ENCODE measurements at places on chromosomes 2 and 18.

DNA sequence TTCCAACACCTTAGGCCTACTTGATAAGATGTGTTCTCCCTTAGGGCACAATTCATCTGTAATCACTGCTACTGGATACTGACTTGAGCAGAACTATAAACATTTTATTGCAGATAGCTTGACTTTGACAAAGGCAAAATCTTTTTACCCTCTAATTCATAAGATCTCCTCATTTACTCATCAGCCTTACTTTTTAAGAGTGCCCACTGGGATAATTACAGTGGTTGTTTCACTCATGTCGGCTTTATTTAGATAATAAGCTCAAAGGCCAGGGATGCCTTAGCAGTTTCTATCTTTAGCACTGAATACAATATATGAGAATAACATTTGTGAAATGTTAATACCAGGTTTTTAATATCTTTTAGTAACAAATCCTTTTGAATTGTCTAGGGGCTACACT lies 144.0 kb downstream of the DLGAP1 start:
- DNase-seq: no peak

DNA sequence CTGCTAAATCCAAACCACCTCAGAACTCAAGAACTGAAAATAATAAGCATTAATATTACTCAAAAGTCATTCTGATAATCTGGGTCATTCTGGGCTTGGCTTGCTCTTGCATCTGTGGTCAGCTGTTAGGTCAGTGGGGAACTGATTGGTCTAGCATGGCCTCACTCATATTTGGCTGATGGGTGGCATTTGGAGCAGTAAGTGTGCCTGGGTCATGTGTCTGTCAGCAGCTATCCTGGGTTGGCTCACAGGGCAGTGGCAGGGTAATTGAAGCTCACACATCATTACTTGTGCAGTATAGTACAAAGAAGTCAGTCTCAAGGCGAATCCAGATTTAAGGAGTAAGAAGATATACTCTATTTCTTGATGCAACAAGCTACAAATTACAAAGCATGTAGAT lies 9.6 kb downstream of the RPL37A start:
- DNase-seq: no peak

DNA sequence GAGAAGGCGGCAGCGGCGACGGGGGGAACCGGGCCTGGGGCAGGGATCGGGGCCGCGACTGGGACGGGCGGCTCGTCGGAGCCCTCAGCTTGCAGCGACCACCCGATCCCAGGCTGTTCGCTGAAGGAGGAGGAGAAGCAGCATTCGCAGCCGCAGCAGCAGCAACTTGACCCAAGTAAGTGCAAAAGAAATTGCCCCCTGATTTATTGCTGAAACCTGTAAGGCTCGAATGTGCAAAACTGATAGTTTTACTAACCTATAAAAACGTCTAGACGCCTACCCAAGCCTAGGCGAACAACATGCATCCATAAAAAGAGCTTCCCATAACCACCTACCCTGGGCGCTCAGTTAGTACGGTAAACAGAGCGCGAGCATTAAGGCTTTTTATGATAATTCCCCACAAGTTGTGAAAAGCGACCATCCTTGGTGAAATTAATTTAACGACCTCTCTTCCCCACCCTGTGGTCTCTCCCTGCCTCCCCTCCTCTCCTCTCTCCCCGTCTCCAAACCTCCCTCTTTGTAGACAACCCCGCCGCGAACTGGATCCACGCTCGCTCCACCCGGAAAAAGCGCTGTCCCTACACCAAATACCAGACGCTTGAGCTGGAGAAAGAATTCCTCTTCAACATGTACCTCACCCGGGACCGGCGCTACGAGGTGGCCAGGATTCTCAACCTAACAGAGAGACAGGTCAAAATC lies 1.0 kb downstream of the HOXD9 start:
- DNase-seq: no peak

GRCh38 chr2:42830922-42831574 lies 38.7 kb upstream of the HAAO start:
- no peak for DNase-seq

DNA sequence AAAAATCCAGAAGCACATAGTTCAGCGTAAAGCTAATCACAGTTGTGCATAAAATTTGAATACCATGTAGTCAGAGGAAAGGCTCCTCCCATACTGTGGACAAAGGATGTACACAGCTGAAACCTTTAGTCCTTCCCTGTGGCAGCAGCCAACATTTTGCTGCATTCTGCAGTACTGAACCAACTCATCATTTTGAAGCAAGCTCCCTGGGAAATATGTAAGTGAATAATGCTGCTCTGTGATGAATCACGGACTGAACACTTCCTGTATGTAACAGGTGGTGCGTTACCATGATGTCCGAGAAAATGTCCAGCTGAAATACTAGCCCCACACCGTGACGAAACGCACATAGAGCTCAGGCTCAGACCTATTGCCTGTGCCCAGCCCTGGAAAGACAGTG lies 421.1 kb upstream of the RAB12 start:
- no peak for DNase-seq

DNA sequence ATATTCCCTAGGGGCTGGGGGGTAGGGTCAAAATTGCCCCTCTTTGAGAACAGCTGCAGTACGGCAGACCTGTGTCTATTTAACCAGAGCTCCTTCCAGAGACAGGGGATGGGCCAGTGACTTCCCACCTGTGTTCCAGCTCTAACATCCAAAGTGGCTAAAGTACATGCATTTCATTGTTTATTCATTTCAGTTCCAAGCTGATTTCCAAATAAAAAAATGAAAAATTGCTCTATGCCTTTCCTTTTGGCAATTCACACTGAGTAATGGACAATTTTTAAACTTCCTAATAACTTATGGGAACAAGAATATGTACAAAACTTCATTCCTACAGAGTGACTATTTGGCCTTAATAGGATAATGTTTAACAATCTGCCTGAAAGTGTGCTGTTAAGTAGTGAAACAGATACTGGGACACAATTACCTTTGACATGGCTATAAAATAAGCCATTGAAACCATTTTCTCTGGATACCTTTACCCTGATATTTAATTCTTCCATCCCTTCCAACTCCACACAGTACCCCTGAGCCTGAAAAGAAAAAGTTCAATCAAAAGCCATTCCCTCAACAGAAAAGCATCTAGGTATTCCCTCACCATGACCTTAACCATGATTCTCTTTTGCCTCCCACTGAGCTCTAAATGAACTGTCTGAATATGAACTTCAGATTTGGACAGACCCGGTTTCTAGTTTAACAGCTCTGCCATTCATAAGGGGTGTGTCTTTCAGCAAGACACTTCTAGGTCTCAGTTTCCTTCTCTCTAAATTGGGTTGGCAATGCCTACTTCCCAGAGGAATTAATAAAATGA lies 73.1 kb downstream of the RDH14 start:
- no peak for DNase-seq

DNA sequence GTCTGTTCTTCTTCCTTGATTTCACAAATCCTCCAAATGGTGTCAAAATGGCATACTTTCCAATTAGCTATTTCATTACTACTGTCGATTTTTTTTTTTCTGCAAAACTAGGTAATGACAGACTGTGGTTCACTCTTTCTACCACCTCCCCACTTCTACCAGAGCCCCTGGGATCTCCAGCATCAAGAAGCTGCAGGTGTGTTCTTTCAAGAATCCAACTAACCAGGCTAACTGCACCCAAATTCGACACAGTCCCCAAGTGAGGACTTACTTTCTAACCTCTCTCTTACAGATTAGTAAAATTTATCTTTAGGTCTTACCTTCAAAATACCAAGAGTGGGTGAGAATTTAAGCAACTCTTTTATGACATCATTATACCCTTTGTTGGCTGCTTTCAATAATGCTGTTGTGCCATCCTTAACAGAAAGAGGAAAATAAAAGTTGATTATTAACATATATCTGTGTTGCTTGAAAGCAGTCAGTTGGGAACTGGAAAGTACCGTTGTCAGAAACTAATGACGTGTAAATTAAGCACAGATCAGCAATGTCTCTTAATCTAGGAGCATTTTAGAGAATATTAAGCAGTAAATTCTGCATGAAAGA lies 31.2 kb upstream of the NPC1 start:
- DNase-seq: no peak

DNA sequence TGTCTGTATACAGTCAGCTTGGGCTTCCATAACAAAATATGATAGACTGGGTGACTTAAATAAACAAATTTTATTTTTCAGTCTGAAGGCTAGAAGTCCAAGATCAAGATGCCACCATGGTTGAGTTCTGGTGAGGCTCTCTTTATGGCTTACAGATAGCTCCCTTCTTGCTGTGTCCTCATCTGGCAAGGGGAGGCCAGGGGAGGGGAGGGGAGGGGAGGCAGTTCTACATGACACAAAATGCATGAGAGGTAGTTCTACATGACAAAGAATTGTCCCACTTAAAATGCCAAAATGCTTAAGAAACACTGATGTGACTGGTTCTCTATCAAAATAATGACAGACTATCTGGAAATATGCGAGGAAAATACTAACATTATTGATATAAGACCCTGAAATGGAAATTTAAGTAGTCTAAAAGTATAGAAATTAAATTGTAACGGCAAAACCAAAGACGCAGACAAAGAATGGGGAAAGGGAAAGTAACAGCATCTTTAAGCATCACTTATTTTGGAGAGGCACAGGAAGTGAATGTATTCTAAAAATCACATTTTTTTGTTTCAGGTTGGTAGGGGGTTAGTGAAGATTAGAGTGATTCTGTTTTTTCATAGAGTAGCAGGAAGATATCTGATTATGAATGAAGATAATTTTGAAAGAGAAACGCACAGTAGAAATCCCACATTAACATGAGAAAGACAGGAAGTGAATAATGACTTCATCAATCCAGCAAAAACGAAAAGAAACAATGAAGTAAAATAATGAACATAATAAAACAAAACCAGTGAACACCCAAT lies 131.4 kb downstream of the STRN start:
- no peak for DNase-seq

DNA sequence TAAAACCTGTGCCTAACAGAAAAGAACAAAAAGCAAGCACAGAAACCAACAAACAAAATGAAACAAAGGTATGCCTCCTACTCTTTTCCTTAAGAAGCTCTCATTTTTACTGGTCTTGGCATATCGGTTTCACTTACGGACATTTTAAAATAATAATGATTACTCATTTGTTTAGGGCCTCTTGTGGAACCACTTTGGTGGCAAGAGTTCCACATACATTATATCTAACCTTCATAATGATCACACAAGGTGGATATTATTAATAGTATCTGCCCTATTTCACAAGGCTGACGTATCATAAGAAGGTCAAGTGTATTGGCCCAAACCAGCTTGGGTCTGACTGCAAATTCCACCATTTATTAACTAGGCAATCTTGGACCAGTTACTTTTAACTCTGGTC lies 304.7 kb downstream of the TCF4 start:
- DNase-seq: no peak

DNA sequence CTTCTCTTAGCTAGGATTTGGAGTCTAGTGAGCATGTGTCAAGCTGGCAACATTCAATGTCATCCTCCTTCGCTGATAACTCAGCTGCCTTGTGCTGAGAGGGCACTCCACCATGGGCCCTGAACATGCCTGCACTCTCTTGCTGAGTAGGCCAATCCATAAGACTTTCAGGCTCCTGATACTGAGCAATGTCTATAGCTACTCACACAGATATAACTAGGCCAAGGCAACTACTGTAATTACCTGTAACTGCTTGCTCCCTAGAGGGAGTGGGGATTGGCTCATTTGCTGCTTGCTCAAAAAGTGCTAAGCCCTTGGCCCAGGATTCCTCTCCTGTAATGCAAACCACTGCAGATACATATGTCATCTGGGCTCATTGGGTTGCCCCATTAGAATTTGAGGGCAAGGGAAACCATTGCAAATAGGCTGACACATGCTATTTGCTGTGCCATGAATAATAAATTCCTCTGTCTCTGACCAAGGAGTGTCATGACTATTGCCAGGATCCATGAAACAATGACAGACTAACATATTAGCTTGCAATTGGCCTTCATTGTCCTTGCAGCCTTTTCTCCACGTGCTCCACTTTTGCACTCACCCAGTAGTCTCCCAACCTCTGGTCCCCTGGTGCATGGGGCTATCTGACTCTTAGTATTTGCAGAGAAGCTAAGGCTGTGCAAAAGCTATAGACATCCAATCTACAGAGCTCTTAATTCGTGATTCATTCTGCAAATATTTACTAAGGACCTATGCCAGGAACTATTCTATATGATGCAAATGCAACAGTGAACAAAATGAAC lies 36.9 kb upstream of the BMPR2 start:
- no peak for DNase-seq

Data from activated CD4-positive, alpha-beta T cell treated with anti-CD3 and anti-CD28 coated beads, Interleukin-2, amount 50 U/mL, for 24 hours (primary cell).